ENCODE measurements at places on chromosomes 2 and 18.

DNA sequence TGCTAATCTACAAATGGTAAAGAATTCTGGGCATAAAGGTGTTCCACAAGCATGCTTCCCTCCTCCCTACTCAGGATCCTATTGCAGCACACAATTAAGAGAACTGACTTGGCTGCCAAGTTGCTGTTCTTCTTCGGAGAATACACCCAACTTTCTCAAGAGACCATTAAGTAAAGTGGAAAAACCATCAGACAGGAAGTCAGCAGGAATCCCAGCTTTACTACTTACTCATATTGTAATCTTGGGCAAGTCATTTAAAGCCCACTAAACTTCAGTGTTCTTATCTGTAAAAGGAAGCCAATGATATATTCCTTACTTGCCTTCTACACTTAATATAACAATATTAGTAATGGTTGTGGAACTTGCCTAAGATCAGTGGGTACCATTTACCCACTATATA is 37.8 kb downstream of the PSTPIP2 start:
- DNase-seq: no peak

GRCh38 chr2:205610437-205610836 is 71.9 kb upstream of the NRP2 start:
- DNase-seq: no peak

DNA sequence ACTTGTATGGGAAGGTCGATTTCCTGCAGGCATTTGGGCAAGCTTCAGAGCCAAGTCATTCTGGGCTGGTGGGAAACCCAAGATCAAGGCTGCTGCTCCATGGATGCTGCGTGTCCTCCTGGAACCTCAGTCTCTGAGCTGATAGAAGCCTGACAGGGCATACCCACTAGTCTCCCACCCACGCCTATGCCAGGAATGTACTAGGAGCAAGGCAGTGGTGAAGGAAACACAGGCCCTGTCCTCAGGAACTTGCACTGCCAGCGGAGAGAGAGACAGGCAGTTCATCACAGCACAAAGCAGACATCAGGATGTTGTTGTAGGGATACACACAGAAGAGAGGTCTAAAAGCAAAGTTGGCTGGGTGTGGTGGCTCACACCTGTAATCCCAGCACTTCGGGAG is 84.2 kb downstream of the PLB1 start:
- DNase-seq: no peak

DNA sequence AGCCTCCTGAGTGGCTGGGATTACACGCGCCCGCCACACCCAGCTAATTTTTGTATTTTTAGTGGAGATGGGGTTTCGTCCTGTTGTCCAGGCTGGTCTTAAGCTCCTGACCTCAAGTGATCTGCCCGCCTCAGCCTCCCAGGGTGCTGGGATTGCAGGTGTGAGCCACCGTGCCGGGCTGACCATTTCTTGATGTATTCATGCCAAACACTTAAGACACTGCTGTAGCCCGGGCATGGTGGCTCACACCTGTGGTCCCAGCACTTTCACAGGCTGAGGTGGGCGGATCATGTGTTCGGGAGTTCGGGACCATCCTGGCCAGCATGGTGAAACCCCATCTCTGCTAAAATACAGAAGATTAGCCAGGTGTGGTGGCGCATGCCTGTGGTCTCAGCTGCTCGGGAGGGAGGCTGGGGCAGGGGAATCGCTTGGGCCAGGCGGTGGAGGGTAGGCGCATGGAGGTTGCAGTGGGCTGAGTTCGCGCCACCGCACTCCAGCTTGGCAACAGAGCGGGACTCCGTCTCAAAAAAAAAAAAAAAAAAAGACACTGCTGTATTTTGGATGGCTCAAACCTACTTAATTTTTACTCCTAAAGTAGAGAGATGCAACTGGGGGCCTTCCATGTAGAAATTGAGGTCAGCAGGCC is 140.8 kb downstream of the NUP35 start:
- no peak for DNase-seq

GRCh38 chr2:68806511-68807109 is 64.6 kb downstream of the BMP10 start:
- DNase-seq: no peak

Data from activated T-cell treated with anti-CD3 and anti-CD28 coated beads for 4 hours (primary cell).